Activated CD8-positive, alpha-beta memory T cell treated with anti-CD3 and anti-CD28 coated beads for 4 hours (primary cell): ENCODE measurements at places on chromosomes 5 and 9.

GRCh38 chr9:104209387-104209786 is 115.3 kb downstream of the SMC2 start:
- no peak for DNase-seq

- no peak for DNase-seq
Measured at GRCh38 chr5:39201160-39201780, 18.1 kb downstream of the FYB1 start.

- no peak for DNase-seq
Measured at GRCh38 chr9:123267481-123268198, 746 bp downstream of the STRBP start.

DNA sequence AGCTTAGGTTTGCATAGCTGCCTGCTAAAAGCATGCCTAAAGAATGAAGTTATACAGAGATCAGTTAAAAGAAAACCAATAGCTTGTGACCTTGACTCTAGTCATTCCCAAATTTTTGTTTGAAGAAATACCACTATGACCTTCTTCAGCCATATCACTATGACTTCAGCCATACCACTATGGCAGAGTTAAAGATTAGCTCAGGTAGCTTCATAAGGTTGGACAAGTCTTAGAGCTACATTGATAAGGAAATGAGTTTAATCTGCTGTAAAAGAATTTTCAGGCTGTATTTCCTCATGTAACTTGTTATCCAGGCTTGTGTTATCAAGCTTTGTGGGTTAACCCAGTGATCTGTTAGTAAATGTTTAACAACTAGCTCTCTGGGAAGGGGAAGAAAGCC is 30.7 kb downstream of the C6 start:
- no peak for DNase-seq

DNA sequence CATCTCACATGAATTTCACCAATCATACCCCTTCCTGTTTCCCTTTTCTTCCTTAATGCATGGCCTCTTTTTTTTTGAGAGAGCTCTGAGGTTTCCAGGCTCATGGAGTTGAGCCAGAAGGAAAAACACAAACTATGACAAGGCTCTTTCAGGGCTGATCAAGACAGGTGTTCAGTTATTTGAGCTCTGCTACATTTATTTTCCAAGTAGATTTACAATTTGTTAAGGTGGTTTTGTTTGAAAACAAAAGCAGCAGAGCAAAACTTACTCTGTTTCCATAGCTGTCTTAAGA is 62.4 kb upstream of the IL7R start:
- no peak for DNase-seq

GRCh38 chr5:8505196-8505595 is 636.2 kb downstream of the MTRR start:
- DNase-seq: no peak
